ENCODE measurements at places on chromosomes 11 and 22.

GRCh38 chr22:47301820-47302475 is 539.5 kb downstream of the TBC1D22A start:
- DNase-seq, result no peak

DNA sequence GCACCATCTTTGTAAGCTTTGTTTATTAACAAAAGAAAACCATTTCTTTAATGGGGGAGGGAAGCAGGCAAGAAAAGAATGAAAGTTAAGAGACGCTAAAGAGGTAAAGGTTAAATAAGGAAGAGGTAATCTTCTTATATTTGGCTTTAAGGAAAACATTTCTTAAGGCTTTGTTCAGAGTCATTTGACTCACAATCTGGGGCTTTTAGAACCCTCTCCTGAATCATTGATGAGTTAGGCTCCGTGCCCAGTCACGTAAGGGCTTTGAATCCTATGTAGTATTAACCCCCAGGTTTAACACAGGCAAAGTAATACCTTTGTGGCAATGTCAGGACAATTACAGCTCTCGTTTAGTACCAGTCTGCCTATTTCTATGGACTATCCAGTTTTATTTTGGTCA is 26.1 kb downstream of the MADD start:
- no peak for DNase-seq

GRCh38 chr22:45615364-45615763 is 56.3 kb upstream of the ATXN10 start:
- no peak for DNase-seq

- DNase-seq, result no peak
Observed at GRCh38 chr22:46511151-46512038, 26.0 kb downstream of the CELSR1 start.
